ENCODE measurements at places on chromosomes 1 and 21.

DNA sequence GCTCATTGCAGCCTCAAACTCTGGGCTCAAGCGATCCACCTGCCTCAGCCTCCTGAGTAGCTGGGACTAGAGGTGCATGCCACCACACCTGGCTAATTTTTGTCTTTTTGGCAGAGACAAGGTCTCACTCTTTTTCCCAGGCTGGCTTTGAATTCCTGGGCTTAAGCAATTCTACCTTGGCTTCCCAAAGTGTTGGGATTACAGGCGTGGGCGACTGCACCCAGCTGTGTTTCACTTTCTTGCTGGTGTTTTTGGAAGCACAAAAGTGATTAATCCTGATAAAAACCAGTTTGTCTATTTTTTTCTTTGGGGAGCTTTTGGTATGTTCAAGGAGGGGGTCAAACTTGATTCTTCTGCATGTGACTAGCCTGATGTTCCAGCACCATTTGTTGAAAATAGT is 19.3 kb downstream of the RNF11 start:
- DNase-seq: no peak

DNA sequence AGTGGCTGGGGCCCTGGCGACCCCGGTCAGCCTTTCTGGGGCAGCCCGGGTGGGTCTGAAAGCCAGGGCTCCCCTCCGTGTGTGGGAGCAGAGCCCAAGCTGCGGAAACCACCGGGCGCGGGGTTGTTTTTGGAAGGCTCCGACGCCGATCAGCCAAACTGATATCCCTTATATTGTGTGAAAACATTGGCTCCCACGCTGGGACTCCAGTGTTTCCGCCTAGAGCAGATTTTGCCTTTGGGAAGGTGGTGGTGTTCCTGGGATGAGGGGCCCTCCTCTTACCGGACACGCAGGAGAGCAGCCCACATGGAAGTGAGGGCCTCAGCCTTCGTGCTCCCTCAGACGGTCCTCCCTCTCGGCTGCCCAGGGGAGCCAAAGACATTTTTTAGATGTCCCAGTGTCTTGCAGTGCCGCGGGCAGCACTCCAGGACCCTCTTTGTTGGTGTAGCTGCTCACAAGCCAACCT is 54.3 kb downstream of the NGF start:
- DNase-seq: no peak

DNA sequence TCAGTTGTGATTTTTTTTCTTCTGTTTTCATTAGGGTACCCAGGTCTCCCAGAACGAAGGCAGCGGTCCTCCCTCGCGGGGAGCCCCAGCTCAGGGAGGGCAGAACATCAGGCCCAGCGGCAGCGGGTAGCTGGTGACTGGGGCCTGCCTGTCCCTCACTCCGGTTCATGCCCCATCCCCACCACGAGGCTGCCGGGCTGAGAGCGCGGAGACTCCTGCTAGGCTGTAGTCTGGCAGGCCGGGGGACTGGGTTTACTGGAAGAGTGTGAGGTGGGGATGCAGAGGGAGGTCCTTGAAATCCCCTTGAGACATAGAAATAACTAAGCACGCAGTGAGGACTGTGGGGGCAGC is 10.5 kb downstream of the BRINP2 start:
- no peak for DNase-seq

DNA sequence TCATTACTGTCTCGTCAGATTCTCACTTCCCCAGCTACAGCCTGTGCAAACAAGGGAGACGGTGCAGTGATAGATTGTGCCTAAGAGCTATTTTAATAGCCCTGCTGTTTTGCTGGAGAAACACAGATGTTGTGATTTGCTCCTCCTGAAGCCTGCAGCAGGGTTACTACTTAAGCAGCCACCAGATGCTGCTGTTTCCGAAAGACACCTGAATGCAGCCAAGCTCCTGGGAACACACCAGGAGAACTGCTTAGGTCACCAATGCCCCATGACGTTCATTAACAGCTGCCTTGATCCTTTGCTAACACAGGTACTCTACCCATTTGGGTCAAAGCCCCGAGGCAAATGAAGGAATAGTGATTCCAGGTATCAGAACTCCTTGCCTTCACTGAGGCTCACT is 411.8 kb upstream of the DAB1 start:
- no peak for DNase-seq

- no peak for DNase-seq
Observed at GRCh38 chr1:1347663-1348419, 1.4 kb downstream of the DVL1 start.

- DNase-seq: no peak
Observed at GRCh38 chr1:175713381-175713780, 30.0 kb downstream of the TNR start.

GRCh38 chr1:114757455-114758255 is at the start of gene CSDE1:
TSS of gene CSDE1 (minus strand) at chr1:114757984. CDS start at chr1:114739890, 18,094 bp downstream.
- DNase-seq: peak; percentile 94

DNA sequence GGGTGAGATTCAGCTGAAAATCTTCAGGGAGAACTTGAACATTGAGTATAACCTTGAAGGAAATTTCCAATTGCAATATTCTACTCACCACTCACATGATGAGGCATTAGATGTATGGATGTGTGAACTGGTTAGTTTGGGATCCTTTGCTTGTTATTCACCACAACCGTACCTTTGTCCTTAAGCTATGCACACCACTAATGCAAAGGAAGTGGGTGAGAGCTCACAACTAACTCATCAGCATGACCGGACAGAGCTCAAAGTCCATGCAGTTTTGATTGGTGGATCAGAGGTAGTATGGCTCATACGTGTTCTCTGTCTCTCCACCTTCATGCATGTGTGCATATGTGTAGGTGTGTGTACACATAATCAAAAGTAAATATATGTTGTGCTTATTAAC is 43.5 kb upstream of the MROH9 start:
- DNase-seq: no peak

GRCh38 chr1:217273866-217274265 is 357.0 kb downstream of the GPATCH2 start:
- no peak for DNase-seq
